ENCODE measurements at places on chromosomes 4 and X.

- no peak for DNase-seq
These were observed 361 bp downstream of the QDPR start for GRCh38 chr4:17511509-17511949.

DNA sequence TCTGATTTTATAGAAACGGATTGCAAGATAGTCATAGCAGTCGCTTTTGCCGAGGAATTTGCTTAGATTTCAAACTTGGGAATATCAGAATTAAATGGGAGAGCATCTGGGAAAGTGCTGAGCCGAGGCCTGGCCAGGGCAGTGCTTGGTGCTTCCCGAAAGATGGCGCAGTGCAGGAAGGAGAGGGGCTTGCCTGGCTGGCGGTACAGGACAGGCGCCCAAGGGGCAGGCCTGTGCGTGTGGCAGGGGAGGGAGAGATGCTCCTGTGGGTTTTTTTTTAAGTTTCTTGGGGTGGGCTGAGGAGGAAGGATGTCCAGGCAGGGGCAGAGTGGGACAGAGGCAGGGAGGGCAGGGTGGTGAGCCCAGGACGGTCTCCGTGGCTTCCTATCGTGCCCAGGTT, 241.1 kb downstream of the AFAP1 start:
- DNase-seq = no peak

DNA sequence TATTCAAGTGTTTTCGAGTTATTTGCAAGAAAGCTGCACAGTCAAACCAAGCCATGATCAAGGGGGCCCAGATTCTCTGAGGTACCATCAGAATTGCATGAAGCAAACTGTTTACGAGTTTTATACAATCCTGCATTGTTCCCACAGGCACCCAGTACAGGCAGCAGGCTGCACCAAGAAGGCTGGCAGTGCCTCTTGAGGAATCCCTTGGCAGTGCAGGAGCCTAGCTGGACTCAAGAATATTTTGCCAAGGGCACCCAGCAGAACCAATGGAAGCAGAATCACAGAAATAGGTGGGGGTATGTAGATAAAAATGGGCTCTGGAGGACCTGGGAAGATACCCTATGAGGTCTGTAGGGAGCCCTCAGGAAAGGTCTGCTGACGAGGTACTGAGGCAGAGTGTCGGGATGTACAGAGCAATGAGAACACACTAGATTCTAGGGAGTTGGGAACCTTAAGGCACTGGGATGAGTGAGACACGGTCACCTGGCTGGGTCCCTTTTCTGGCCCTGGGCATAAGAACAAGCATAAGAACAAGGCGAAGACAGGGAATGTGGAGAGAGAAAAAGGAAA, 2.5 kb upstream of the PLP1 start:
- DNase-seq = no peak

DNA sequence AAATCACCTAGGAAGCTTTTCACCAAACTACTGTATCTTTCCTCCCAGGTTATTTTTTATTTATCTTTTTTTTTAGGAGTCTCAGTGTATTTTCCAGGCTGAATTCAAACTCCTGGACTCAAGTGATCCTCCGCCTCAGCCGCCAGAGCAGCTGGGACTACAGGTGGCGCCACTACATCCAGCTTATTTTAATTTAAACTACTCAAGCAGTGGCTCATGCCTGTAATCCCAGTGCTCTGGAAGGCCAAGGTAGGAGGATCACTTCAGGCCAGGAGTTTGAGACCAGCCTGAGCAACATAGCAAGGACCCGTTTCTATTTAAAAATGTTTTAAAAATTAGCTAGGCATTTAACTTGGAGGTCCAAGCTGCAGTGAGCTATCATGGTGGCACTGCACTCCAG, 37.8 kb downstream of the LEF1 start:
- DNase-seq = no peak

DNA sequence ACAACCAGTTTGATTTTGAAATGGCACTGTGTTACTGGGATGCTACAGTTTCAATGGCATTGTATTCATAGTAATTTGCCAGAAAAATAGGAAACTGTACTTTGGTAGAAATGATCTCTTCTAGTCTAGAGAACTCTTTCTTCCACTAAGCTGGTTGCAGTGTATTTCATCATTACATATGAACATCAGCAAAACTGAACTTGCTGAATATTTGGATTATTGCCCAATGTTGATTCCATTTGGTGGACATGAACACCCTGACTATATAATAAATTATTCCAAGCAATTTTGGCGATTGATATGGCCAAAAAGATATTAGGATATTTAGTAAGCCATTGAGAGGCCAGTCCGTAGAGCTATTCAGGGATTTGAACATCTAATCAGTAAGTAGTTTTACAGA, 191.8 kb upstream of the CXorf66 start:
- no peak for DNase-seq

DNA sequence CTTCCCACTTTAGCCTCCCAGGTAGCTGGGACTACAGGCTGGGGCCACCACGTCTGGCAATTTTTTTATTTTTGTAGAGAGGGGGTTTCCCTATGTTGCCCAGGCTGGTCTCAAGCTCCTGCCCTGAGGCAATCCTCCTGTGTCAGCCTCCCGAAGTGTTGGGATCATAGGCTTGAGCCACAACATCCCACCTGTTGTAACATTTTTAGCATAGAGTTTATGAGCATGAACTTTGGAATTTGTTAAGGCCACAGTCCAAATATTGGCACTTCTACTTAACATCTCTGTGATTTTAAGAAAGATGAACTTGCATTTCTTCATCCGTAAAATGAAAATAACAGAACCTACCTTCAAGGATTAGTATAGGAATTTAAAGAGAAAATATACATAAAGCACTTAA, 445.6 kb downstream of the IQCM start:
- DNase-seq = no peak

Data from HS-5 (cell line).